Pons (tissue), 1 donor: ENCODE measurements at places on chromosomes 2 and 18.

DNA sequence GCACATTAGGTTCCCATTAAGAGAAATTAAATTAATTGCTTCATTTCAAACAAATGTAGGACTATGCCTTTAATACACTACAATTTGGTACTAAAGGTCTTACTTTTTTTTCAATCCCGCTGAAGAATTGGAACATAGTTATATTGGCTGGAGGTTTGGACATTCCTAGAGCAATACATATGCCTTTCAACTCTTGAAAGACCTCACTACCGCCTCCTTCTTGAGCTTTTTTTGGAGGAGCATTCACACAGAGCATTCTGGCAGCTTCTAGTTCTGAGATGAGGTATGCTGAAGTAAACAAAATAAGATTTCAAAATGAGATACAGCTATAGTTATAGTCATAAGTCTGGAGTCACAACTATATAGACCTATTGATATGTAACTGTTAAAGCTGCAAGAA is 10.9 kb downstream of the FAM98A start:
- no peak for DNase-seq

- DNase-seq: no peak
Observed at GRCh38 chr2:2007551-2008501, 263.5 kb upstream of the PXDN start.

DNA sequence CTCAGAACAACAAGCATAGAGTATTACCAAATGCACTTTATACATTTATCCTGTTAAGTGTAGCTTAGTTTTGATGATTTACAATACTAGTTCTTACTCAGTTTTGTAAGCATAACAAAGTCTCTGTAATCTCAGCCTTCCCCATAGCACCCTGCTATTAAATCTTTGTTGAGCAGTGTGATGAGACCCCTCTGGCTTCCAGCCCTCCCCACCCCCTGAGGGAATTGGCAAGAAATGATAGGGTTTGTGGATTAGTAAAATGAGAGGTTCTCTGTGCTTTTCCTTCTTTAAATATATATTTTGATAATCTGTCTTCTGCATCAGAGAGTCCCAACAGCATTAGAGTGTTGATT is 37.2 kb downstream of the ZNF521 start:
- no peak for DNase-seq

- DNase-seq: peak; percentile 85
Observed at GRCh38 chr2:191691016-191691735, 13.2 kb downstream of the NABP1 start.

GRCh38 chr2:240353086-240353798 is 82.2 kb upstream of the GPC1 start:
- no peak for DNase-seq

DNA sequence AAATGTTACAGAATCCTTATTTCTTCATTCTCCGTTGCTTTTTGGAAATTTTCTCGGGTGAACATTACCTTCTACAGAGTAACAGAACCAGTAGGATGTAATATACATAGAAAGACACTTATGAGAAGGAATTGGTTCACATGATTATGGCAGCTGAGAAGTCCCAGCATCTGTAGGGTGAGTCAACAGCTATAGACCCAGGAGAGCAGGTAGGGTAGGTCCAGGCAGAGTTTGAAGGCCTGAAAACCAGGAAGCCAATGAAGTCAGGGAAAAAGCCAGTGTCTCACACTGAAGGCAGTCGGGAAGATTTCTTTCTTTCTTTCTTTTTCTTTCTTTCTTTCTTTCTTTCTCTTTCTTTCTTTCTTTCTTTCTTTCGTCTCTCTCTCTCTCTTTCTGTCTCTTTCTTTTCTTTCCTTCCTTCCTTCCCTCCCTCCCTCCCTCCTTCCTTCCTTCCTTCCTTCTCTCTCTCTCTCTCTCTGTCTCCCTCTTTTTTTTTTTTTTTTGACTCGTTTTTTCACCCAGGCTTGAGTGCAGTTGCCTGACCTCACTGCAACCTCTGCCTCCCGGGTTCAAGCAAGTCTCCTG is 15.1 kb upstream of the YES1 start:
- DNase-seq: no peak

DNA sequence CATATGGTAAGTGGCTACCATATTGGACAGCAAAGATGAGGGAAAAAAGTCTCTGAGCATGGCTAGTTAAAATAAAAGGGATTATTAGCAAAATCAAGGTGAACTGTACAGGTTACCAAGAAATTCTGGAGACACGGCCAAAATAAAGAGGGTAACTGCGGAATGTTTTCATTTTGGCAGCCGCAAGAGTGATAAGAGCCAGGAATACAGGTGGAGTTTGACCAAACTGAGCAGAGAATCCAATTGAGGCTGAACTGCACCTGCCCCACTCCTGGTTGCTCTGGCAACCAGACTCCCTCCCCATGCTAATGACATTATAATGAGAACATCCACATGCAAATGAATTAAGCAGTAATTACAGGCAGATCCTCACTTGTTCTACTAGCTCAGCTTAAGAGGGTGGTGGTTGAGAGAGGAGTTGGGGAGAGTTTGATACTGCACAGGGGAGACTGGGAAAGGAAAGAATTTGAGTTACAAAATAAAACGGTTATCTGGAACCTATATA is 18.8 kb upstream of the EPHA4 start:
- no peak for DNase-seq

DNA sequence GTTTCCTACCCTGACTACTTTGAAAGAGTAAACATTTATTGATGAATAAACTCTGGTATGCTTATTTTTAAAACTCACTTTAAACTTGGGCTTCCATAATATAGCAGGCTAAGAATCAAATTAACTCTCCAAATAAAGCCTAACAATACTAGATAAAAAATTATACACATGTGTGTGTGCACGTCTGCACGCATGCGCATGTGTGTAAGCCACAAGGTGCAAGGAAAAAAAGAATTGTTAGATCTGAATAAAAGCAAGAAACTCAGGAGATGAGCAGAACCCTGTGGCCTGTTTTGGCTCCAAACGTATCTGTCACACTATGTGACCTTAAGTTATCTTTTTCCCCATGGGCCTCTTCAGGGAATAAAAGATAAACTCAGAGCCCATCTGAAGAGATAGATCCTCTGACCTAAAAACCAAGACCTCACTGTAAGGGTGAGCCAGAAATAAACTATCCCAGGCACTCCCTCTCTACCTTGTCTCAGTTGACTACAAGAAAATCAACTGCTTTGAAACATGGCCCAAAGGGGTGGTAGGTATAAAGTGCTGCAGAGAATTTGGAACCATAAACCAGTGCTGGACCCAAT is 6.3 kb downstream of the HDHD2 start:
- DNase-seq: no peak

- no peak for DNase-seq
Observed at GRCh38 chr2:71609441-71609840, 156.1 kb downstream of the DYSF start.

DNA sequence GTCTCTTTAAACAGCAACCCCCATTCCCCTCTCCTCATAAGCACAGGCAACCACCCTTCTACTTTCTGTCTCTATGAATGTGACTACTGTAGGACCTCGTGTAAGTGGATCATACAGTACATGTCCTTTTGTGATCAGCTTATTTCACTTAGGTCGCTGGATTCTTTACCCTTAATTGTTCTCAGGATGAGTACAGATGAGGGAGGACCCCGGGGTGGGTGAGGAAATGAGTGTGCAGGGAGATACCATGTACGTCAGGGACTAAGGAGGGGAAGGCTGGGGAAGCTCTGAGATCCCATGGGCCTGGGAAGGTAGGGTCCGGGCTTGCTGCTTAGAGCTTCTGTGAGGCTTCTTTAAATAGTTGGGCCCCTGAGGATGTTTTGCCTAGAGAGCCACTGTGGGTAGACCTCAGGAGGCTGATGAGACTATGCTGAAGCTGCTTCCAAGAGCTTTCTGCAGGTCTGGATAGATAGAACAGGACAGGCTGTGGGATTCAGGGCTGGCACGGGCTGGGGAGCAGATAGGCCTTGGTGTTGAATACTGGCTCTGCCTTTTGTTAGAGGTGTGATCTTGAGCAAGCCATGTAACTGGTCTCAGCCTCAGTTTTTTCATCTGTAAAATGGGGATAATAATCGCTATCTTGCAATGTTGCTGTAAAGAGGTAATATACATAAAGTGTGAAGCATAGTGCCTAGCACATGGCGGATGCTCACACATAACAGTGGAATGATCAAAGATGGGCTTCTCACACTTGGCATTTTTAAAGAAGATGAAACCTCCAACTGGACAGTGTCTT is 155.3 kb downstream of the PRKCE start:
- no peak for DNase-seq

DNA sequence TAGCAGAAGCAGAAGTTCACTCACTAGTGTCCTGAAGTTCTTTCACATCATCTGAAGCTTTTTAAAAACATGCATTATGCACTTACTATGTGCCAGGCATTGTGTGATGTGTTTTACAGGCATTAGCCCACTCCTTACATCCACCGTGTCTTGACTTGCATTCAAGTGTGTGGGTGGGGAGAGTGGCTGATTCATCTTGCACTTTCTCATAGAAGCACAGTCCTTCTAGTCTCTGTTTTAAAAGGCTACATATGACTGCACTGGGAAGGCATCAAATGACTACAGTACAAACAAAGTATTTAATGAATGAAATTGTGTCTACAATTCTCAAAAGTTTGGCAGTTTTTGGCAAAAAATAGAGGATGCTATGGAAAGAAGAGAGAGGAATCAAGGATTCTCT is 21.6 kb upstream of the DSC3 start:
- no peak for DNase-seq

- peak; percentile 31 for DNase-seq
Observed at GRCh38 chr2:3349211-3349693, 28.4 kb downstream of the EIPR1 start.

DNA sequence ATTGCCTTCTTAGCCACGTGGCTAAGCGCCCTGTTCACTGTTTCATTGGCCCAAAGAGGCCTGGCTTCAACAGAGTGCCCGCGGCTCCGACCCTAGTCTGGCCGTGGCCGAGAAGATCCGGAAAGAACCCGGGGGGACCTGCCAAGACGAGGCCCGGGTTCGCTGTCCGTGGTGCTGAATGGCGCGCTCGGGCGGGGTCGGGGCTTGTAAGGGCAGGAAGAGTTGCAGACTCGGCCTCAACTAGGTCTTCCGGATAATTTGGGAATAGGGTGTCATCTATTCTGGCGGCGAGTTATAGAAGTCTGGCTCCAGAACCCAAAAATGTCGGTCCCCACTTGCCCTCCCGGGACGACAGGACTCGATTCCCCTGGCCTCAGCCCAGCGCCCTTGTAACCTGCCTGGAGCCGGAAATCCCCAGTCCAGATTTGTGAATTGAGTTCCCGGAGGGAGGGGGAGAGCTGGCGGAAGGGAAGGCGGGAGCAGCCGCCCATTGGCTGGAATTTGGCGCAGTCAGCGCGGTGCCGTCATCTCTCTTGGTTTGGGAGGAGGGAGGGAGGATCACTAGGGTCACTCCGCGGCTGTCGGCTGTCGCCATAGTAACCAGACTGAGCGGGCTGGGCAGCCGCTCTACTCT is 3.5 kb downstream of the CDK5R2 start:
- peak; percentile 19 for DNase-seq

DNA sequence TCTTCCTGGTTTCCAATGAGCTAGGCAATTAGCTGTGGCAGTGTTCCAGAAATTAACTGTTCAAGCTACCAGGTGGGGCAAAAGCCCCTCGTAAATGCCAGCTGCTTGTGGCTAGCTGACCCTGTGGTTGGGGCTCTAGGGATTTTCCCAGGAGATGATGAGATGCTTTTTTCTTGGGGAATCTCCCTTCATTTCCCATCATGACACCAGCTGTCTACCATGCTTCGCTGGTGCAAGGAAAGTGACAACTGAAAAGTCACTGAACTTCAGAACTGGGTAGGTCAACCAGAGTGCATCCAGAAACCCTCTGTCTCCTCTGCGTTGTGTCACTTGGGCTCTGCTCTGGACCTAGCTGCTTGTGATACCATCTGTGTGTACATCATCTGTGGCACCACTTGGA is 386.5 kb upstream of the DCC start:
- DNase-seq: no peak

DNA sequence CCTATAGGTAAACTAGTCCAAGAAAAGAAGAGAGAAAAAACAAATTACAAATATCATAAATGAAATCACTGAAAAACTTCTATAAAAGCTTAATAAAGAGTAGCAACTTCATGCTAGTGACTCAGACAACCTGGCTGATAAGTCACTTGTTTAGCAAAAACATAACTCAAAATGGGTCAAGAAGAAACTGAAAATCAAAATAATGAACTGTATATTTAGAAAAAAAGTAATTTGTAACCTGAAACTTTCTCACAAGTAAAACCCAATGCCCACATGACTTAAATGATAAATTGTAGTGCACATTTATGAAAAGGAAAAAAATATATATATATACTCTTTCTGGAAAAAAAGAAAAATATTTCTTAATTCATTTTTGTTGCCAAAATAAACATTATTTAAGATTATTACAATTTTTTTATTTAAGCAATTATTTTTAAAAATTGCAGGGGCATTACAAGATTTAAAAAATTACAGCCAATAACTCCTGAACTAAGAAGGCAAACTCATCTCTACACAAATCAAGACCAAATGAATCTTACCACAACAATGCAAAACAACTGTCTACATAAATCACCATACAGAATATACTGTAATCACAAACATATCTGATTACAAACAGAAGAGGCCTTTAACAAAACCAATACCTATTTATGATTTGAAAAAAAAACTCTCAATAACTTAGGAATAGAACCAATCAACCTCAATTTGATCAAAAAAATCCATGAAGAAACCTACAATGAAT is 406.3 kb downstream of the CDH7 start:
- no peak for DNase-seq

DNA sequence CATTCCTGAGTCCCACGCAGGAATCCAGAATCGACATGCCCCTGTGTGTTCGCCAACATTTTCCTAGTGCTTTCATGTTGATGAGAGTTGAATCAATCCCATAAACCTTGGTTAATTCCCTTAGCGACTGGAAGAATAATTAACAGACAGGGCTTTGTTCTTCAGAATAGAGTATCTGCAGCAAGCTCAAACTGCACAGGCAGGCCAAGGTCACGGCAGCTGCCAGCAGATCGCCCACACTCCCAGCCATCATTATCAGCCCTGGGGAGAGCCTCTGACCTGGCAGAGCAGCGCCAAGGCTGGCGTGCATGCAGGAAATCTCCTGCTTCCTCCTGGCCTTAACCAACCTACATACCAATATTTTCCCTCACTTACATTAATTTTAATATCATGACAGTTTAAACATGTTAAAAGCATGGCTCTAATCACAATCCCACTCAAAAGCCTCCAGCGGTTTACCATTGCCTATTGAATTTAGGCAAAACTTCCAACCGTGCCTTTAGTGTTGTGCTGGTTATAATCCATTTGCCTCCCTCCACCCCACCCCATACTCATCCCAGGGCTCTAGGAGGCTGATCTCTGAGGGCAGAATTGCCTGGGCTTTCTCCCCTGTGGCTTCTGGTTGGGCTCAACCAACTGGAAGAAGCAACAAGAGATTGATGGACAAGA is 46.8 kb upstream of the NCK2 start:
- peak; percentile 71 for DNase-seq

DNA sequence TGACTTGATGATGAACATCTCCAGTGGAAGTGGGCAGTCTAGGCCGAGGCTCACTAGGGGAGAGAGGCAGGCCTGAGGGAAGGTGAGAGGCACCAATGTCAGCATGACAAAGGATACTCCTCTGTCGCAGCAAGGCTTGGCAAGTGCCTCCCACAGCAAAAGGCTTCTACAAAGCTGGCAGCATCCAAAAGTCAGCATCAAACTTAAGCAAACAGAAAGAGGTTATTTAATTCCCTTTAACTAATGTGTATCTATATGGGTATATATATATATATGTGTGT is 41.6 kb downstream of the NIFK start:
- no peak for DNase-seq
